ENCODE measurements at places on chromosomes 13 and 19.

- DNase-seq = no peak
Measured at GRCh38 chr19:50024719-50025021, 502 bp downstream of the VRK3 start.

- no peak for DNase-seq
Measured at GRCh38 chr19:43673637-43674036, 3.7 kb upstream of the PLAUR start.

- DNase-seq = no peak
Measured at GRCh38 chr13:41900918-41901317, 60.0 kb downstream of the VWA8 start.

- no peak for DNase-seq
Measured at GRCh38 chr13:83449668-83450395, 432.4 kb downstream of the SLITRK1 start.

DNA sequence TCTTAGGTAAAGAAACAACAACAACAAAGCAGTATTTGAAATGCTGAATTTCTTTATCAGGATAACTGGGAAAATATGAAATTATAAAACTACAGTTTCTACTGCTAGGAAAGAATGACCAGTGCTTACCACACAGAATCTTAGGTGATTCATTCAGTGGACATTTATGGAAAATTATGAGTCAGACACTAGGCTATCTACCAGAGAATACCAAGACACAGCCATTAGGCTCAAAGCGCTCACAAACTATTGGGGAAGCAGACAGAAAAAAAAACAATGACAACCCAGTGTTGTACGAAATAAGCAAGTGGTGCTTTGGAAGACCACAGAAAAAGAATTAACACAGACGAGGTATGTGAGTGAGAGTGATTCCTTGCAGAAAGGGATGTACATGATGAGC, 1019.5 kb downstream of the PCDH9 start:
- DNase-seq = no peak

DNA sequence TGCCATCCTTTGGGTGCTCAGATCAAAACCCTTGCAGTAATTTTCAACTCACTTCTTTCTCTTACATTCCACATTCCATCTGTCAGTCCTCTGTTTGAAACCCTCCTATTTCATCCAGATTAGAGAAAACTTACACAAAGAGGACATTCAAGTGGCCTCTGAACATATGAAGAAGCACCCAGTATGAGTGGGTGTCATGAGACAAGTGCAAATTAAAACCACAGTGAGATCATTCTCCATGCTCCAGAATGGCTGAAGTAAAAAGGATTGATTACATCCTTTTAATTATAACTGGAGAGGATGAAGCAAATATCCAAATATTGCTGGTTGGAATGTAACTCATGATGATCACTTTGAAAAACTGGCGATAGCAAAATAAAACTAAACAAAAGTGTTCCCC, 96.5 kb downstream of the MIPEP start:
- DNase-seq = no peak

GRCh38 chr19:2021453-2022140, 6.1 kb upstream of the BTBD2 start:
- DNase-seq = no peak

GRCh38 chr13:31204592-31204991, 4.8 kb downstream of the B3GLCT start:
- DNase-seq = no peak

DNA sequence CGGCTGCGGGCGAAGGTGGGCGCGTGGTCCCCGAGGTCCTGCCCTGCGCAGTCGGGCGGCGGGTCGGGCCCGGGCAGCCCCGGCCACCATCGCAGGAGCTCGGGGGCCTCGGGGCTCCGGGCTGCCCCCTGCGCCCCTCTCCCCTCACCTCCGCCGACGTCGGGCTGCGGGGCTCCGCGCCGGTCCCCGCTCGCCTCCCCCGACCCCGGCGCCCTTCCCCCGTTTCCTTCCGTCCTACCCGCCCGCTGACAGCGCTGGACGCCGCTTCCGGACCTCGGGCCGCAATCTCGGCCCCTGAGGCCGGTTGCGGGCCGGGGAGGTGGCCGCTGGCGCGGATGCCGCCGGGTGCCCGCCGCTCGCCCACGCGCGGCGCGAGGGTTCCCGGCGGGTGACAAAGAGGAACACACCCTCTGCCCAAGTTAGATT, 720 bp downstream of the FARP1 start:
- DNase-seq = no peak

DNA sequence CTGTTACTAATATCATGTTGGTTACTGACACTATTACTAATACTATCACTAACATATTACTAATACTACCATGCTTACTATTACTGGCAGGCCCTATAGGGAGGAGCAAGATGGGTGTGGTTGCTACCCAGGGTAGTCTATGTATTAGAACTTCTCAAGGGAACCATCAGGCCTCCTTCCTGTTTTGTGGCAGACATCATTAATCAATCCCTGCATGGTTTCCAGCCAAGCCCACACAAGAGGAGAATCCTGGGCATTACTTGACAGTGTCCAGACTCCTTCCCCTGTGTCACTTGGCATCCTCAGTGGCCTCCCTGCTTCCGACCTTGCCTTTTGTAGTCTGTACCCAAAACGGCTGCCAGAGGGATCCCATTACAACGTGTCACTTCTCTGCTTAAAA, 8.9 kb downstream of the HAS1 start:
- DNase-seq = no peak

DNA sequence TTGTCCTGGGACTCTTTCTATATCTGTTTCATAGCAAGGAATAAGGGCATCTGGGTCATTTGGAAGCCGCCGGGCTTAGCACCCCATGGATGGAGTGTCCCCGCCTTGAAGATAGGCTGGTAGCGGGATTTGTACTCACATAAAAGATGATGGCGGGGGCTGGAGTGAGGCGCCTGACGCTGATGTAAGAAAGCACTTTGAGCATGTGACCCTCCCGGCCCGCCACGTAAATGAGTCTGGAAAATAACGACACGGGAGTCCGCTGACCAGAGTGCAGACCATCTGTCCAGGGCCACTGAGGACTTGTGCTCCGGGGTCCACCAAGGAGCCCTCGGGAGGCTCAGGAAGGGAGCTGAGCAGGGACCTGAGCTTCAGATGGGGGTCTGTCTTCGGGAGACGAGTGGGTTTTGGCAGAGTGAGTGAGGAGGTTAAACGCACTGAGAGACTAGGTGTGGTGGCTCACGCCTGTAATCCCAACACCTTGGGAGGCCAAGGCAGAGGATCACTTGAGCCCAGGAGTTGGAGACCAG, 25.8 kb downstream of the SLC7A9 start:
- no peak for DNase-seq

DNA sequence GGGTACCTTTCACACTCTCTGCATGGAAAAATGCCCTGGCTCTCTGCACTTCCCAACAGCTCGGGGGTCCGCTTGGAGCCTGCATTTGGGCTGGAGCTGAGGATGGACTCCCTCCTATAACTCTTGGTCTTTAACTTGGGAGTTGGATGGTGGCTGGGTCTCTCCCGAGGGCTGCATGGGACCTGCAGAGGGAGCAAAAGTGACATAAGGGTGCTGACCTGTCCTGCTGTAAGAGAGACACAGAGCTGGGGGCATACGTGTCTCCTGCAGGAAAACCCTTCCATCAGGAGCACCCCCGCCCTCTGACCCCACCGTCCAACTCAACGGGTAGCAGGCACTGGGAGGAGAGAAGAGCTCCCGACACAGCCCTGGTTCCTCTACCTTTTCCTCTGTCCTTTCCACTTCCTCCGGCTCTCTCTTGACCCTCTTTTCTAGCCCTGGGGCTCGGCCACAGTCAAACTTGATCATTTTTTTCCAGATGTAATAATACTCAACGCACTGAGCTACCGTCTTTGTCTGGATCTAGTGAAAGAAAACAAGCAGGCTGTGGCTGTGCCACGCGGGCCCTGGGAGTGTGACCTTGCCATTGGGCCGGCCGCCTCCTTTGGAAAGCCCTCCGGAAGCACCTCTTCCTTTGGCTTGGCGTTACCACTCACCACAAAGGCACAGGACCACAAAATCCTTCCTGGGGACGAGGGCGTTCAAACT, 6.8 kb upstream of the NAPA start:
- DNase-seq = no peak

GRCh38 chr19:17534767-17535166, 20.7 kb upstream of the COLGALT1 start:
- no peak for DNase-seq

DNA sequence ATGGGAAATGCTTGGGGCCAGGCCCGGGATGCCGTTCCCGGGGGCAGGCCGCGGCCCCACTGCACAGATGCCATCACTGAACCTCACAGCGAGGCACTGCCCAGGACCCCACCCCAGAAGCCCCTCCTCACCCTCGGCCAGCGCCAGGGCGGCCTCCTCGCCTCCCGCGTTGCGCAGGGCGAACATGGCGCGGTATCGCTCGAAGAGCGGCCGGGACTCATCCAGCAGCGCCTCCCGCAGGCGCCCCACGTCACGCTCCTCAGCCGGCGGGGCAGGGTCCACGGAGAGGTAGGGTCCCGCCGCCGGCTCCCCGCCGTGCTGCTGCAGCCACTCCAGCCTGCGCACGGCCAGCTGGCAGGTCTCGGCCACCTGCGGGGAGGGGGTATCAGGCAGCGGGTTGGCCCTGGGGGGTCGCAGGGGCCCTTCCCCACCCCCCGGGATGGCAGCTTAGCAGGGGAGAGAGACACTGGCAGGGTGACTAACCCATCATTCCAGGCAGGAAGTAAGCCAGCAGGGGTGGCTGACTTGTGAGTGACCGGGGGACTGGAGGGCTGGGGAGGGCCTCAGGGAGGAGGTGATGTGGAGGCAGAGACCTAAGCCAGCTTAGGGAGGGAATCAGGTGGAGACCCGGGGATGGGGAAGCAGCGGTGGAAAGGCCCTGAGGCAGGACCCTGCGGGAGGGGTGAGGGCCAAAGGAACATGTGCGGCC, 8.2 kb downstream of the DOHH start:
- no peak for DNase-seq

GRCh38 chr13:113729187-113730019, 29.6 kb upstream of the TMEM255B start:
- no peak for DNase-seq

GRCh38 chr19:782878-783668, 14.2 kb upstream of the PTBP1 start:
- DNase-seq = no peak

GRCh38 chr19:23992348-23992747, 77.7 kb downstream of the ZNF726 start:
- DNase-seq = no peak

DNA sequence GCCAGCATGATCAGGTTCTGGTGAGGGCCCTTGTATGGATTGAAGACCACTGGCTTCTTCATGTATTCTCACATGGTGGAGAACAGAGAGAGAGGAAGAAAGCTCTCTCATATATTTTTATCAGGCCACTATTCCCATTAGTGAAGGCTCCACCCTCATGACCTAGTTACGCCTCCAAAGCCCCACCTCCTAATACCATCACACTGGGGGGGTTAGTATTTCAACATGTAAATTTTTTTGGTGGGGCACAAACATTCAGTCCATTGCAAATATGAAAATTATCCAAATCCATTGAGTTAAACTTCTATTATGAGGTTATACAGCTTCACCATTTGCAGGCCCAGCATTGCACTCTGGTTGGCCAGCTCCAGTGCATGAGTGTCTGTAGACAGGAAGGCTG, 33.2 kb upstream of the RBM26 start:
- DNase-seq = no peak

DNA sequence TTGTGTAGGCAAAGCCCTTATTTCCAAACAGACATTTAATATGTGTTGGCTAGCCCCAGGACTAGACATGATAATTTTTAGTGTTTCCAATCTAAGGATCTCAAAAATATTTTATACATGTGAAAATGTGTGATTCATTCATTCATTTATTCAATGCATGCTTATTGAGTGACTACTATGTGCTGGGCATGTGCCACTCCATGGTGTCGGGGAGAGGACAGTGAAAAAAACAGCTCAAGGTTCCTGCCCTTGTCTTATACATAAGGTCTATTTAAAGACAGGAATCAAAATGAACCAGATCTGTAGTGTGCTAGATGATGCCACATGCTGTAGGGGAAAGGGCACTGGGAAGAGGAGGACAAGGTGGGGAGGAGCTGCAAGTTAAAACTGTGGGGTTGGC, 36.5 kb downstream of the GJA3 start:
- DNase-seq = no peak

DNA sequence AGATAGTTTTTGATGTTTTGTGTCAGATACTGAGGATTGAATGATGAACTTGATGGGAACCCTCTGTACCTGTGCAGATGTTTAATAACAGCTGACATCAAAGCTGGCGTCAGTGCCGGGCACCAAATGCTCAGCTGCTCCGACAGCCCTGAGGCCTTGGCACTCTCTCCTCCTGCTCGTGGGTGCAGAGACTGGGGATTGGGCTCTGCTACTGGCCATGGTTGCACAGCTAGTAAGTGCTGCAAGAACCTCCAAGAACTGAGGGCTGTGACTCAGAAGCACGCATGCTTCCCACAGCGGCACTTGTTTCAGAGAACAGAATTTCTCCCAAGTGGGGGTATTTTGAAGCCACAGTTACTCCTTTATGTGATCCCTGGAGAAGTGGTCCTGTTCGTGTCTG, 5.9 kb downstream of the LAMP1 start:
- DNase-seq = no peak

GRCh38 chr19:40284501-40285352, at the start of gene AKT2:
Gene AKT2, minus strand, starts transcription at chr19:40285345. Its CDS starts 20,078 bp downstream, at chr19:40265267.
- DNase-seq = peak; percentile 43

- no peak for DNase-seq
Measured at GRCh38 chr13:113220877-113221276, 11.5 kb downstream of the CUL4A start.

- no peak for DNase-seq
Measured at GRCh38 chr13:77009011-77009410, 17.1 kb downstream of the CLN5 start.

- DNase-seq = no peak
Measured at GRCh38 chr13:24218977-24219376, 58.5 kb downstream of the SPATA13 start.

GRCh38 chr19:29395111-29395733, 130.6 kb upstream of the VSTM2B start:
- no peak for DNase-seq

DNA sequence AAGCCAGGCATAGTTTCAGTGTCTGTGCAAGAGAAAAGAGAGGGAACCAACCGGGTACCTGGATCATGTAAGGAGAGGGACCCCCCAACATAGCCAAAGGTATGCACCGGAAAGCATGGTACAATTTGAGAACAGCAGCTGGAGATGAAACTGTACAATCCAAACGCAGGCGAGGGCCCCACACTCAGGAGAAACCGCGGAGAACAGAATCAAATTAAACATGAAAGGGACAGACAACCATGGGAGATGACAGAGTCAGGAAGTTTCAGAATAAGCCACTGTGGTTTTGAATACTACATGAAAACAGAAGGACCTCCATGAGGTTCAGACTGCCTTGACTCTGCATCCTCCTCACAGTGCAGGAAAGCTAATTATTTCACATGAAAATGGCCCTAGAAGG, 62.9 kb upstream of the SPATA13 start:
- DNase-seq = no peak

Measured in stimulated activated CD8-positive, alpha-beta memory T cell treated with anti-CD3 and anti-CD28 coated beads, Interleukin-7, amount 100 ng/mL, for 1 hour (primary cell).